CD4-positive, CD25-positive, alpha-beta regulatory T cell (primary cell): ENCODE measurements at places on chromosomes 1 and 21. TPM values are rescaled to one million over a fixed set of nuclear protein-coding genes. Genes with fewer than 3 reads are reported as not detected.

- H3K36me3 ChIP-seq, result no peaks in the 10 kb centered on the region
- no peaks in the 10 kb centered on the region for H3K27me3 ChIP-seq
- H3K4me3 ChIP-seq, result peak overlapping the region; percentile 33
- DNase-seq, result no peak
These were observed 88.9 kb downstream of the DYRK1A start for GRCh38 chr21:37455504-37455911.

DNA sequence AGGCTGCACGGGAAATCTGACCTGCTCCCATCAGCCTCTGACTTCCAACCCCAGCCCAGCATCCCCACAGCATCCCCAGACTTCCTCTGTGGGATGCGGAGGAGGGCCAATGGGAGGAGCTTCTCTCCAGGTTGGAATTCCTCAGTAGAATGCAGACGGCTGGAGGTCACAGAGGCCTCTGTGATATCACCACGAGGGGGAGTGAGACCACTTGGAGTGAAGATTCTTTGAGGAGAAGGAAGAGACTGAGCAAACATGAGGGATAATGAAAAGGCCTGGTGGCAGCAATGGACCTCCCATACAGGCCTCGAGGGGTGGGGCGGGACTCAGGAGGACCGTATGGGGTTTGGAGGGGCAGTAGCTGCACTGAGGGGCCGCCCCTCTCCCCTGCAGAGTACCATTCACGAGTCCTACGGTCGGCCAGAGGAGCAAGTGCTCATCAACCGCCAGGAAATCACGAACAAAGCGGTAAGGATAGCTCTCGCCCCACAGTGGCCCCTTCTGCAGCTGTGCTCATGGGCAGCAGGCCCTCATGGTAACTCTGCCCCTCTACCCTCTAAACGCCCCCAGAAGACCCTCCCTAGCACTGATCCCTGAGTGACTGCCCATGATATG, at the start of gene CATSPER4:
Gene CATSPER4, plus strand, starts transcription at position 230 of the 615 bp plus-strand sequence. Its CDS starts 26 bp downstream, at position 256.
- H3K4me1 ChIP-seq, result peaks cover 4% of the 10 kb centered on the region
- no peaks in the 10 kb centered on the region for H3K27me3 ChIP-seq
- no peak within 1 kb of the TSS for H3K4me3 ChIP-seq
- H3K36me3 ChIP-seq, result no peaks in the 10 kb centered on the region
- peak; percentile 20 for DNase-seq

GRCh38 chr1:38152351-38153065, 105.9 kb upstream of the POU3F1 start:
- no peak overlapping the region for H3K27ac ChIP-seq
- no peak for DNase-seq
- H3K4me1 ChIP-seq, result no peaks in the 10 kb centered on the region
- H3K36me3 ChIP-seq, result no peaks in the 10 kb centered on the region
- peaks cover 8% of the 10 kb centered on the region for H3K27me3 ChIP-seq

DNA sequence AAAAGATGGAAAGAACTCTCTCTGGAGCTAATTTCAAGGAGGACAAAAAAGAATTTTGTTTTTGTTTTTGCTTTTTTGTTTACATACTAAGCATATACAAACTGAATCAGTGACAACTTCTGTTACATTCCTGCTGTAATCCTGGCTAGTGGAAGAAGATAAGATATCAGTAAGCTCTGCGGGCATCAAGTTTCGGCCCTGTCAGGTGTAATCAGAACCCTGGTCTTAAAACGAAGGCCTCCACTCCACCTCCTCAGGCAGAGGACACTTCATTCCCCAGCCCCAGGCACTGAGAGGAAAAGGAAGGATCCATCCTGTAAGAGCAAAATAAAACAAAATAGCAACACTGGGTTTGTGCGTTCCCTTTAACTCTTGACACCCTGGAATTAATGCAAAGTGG, 88.9 kb upstream of the ARHGAP29 start:
- H3K27ac ChIP-seq, result no peak overlapping the region
- peaks cover 5% of the 10 kb centered on the region for H3K27me3 ChIP-seq
- DNase-seq, result no peak
- H3K4me1 ChIP-seq, result no peaks in the 10 kb centered on the region

GRCh38 chr1:53913352-53914033, 19.5 kb downstream of the DIO1 start:
- H3K27me3 ChIP-seq, result no peaks in the 10 kb centered on the region
- H3K4me3 ChIP-seq, result no peak overlapping the region
- no peaks in the 10 kb centered on the region for H3K4me1 ChIP-seq
- H3K36me3 ChIP-seq, result peaks cover 14% of the 10 kb centered on the region
- no peak overlapping the region for H3K27ac ChIP-seq
- no peak for DNase-seq

DNA sequence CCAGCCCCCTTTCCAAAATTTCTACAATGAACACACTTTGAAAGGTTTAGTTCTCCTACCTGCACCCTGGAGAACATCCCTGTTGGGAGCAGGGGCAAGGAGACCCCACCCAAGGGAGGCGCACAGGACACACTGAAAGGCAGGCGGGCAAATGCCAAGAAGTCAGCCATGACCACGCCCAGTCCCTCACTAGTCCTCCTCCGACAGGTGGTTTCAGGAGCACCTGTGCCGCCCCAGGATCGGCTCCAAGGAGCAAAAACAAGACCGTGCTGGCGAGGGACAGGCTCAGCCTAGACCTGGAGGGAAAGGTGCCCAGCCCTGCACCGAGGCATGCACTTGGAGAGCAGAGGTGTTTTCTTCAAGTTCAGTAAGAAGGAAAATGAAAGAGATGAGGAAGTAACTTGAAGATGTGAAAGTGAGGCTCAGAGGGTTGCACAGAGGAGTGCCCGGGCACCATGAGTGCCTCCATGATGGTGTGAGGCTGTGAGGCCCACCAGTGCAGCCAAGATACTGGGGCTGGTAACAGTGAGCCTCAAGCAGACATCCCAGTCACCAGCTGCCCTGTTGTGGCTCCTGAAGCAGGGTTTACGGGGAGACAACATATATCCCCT, 19.6 kb upstream of the NADK start:
- H3K27me3 ChIP-seq, result no peaks in the 10 kb centered on the region
- no peaks in the 10 kb centered on the region for H3K4me1 ChIP-seq
- DNase-seq, result no peak
- no peak overlapping the region for H3K4me3 ChIP-seq
- peaks cover 79% of the 10 kb centered on the region for H3K36me3 ChIP-seq

GRCh38 chr21:32285476-32285875, 6.6 kb upstream of the MIS18A start:
- no peaks in the 10 kb centered on the region for H3K27me3 ChIP-seq
- no peak overlapping the region for H3K4me3 ChIP-seq
- no peaks in the 10 kb centered on the region for H3K4me1 ChIP-seq
- DNase-seq, result no peak

- no peak overlapping the region for H3K4me3 ChIP-seq
- no peak overlapping the region for H3K27ac ChIP-seq
- H3K36me3 ChIP-seq, result no peaks in the 10 kb centered on the region
These were observed 78.5 kb upstream of the CAMK1G start for GRCh38 chr1:209505044-209505443.

DNA sequence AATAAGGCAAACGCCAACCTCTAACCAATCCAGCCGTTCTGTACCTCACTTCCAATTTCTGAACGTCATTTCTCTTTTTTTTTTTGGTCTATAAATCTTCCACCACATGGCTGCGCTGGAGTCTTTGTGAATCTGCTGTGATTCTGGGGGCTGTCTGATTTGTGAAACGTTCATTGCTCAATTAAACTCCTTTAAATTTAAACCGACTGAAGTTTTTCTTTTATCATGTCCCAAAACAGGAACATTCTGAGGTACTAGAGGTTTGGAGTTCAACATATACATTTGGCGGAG, 65.5 kb upstream of the BACH1 start:
- no peak overlapping the region for H3K27ac ChIP-seq
- no peaks in the 10 kb centered on the region for H3K4me1 ChIP-seq
- H3K27me3 ChIP-seq, result no peaks in the 10 kb centered on the region
- H3K36me3 ChIP-seq, result no peaks in the 10 kb centered on the region
- DNase-seq, result peak; percentile 14
- peak overlapping the region; percentile 2 for H3K4me3 ChIP-seq

GRCh38 chr21:43849532-43850299, 15.3 kb upstream of the AGPAT3 start:
- H3K27ac ChIP-seq, result no peak overlapping the region
- DNase-seq, result no peak
- H3K27me3 ChIP-seq, result no peaks in the 10 kb centered on the region
- no peaks in the 10 kb centered on the region for H3K36me3 ChIP-seq
- no peak overlapping the region for H3K4me3 ChIP-seq

- peaks cover 68% of the 10 kb centered on the region for H3K4me1 ChIP-seq
- H3K27ac ChIP-seq, result no peak overlapping the region
- no peak for DNase-seq
- no peaks in the 10 kb centered on the region for H3K27me3 ChIP-seq
- H3K4me3 ChIP-seq, result no peak overlapping the region
These were observed 49.1 kb downstream of the ARID4B start for GRCh38 chr1:235278915-235279292.

GRCh38 chr1:238052496-238053266, 162.0 kb upstream of the ZP4 start:
- no peaks in the 10 kb centered on the region for H3K36me3 ChIP-seq
- no peaks in the 10 kb centered on the region for H3K27me3 ChIP-seq
- H3K4me1 ChIP-seq, result no peaks in the 10 kb centered on the region
- H3K4me3 ChIP-seq, result no peak overlapping the region
- DNase-seq, result no peak

GRCh38 chr21:32406405-32406804, 6.1 kb upstream of the EVA1C start:
- H3K36me3 ChIP-seq, result no peaks in the 10 kb centered on the region
- no peak for DNase-seq
- no peak overlapping the region for H3K4me3 ChIP-seq
- no peak overlapping the region for H3K27ac ChIP-seq
- peaks cover 6% of the 10 kb centered on the region for H3K4me1 ChIP-seq

DNA sequence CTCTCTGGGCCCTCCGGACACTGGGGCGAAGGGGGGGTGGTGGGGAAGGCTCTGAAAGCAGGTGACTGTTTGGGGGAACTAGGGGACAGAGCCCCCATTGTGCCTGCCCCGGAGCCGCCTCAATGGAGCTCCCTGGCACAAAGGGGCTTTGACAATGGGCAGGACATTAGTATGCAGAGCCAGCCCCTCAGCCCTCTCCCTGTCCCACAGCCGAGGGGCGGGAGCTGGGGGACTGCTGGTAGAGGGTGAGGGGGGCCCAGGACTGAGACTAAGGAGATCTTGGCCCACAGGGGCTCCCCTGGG, 7.8 kb downstream of the KCNJ10 start:
- H3K27me3 ChIP-seq, result no peaks in the 10 kb centered on the region
- DNase-seq, result no peak
- no peaks in the 10 kb centered on the region for H3K36me3 ChIP-seq

DNA sequence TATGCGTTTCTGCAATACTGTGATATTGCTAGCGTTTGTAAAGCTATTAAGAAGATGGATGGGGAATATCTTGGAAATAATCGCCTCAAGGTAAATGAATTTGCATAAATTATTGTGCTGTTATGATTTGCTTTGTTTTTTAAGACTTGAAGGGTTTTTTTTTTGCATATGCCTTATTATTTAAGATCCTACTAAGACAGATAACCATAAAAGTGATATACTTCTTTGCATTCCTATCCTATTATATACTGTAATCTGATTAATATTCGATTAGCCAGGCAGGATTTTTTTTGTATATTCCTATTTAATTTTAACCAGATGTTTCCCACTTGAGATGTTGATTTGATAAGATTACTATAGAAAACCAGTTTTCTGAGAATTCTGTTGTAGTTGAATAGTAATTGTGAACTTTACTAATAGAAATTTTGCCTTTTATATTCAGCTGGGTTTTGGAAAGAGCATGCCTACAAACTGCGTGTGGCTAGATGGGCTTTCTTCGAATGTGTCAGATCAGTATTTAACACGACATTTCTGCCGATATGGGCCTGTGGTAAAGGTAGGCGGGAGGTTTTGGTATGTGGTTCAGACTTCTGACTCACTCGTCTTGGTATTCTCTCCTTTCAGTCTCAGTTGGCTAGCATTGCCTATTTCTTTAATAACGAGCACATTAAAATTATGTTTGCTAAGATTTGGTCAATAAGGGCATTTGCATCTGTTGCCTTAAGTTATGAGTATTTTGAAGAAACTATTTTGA, 56.8 kb downstream of the ZBTB17 start:
- H3K27ac ChIP-seq, result no peak overlapping the region
- DNase-seq, result peak; percentile 17
- H3K4me1 ChIP-seq, result peaks cover 9% of the 10 kb centered on the region
- H3K36me3 ChIP-seq, result peaks cover 75% of the 10 kb centered on the region

DNA sequence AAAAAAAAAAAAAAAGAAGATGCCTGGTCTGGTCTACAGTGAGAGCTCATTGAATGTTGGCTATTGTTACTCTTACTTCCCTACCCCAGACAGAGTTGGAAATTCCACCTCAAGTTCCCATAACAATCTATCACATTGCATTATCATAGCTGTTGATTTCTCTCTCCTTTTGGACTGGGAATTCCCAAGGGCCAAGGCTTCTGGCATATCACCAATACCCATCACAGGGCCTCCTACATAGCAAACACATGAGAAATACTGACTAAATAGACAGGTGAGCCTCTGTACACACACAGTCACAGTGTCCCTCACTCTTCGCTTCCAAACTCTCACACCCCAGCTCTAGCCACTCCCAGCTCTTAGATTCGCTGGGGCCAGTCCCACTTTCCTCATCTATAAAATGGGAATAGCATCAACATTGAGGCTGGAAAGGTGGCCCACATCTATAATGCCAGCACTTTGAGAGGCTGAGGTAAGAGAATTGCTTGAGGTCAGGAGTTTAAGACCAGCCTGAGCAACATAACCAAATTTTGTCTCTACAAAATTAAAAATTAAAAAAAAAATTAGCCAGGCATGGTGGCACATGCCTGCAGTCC, 6.4 kb downstream of the PTAFR start:
- H3K4me1 ChIP-seq, result peaks cover 20% of the 10 kb centered on the region
- H3K27me3 ChIP-seq, result no peaks in the 10 kb centered on the region
- H3K4me3 ChIP-seq, result no peak overlapping the region
- DNase-seq, result no peak

GRCh38 chr21:45721671-45722070, 78.1 kb downstream of the PCBP3 start:
- DNase-seq, result no peak
- no peaks in the 10 kb centered on the region for H3K27me3 ChIP-seq
- no peak overlapping the region for H3K4me3 ChIP-seq
- H3K4me1 ChIP-seq, result no peaks in the 10 kb centered on the region

GRCh38 chr21:37764691-37765090, 151.6 kb downstream of the KCNJ6 start:
- no peak overlapping the region for H3K27ac ChIP-seq
- no peaks in the 10 kb centered on the region for H3K4me1 ChIP-seq
- H3K4me3 ChIP-seq, result no peak overlapping the region
- no peaks in the 10 kb centered on the region for H3K36me3 ChIP-seq
- no peaks in the 10 kb centered on the region for H3K27me3 ChIP-seq

CNN3 gene
- 2.6 TPM for polyA plus RNA-seq

EFHD2 gene
- polyA plus RNA-seq, result 45.3 TPM

RIPPLY3 gene
- polyA plus RNA-seq, result not detected

LCE2C gene
- polyA plus RNA-seq, result not detected

LRRC38 gene
- not detected for polyA plus RNA-seq

FMO3 gene
- not detected for polyA plus RNA-seq

CFHR2 gene
- not detected for polyA plus RNA-seq

TSACC gene
- not detected for polyA plus RNA-seq

FCRL4 gene
- not detected for polyA plus RNA-seq

CFHR5 gene
- not detected for polyA plus RNA-seq

ADORA1 gene
- not detected for polyA plus RNA-seq
